ENCODE measurements at places on chromosomes 1 and 21.

DNA sequence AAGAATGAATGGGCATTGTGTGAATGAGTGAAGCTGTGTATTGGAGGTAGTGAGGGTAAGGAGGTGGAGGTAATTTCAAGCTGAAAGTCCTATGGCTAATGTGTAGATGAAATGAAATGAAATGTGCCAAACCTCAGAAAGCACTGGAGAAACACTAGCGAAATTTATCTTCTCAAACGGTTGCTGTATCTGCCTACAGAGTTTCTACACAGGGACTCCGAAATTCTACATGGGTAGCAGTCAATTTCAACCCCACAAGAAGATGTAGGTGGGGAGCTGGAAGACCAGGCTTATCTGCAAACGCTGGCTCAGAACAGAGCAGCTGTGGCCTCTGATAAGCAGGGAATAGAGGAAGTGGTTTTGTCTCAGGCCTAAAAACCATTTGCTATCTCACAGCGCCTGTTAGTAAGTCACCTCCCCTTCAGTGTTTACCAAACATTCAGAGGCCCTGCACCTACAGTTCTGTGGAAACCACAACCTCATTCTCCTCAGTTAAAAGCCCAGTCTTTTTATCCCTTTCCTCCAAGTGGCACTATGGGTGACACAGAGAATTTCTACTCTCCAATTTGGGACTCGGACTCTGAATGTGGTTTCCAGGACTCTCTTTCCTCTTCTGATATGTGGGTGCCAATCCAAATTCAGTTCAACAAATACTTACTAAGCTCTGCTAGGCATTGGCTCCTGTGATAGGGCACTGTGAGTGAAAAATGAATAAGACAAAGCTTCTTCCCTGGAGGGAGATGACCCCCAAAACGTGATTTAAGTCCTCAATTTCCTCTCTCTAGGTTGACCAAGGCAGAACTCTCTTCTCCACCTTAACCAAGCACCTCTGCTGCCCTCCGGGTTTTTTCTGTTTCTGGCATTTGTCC lies 17.2 kb upstream of the SLAMF6 start:
- no peak for DNase-seq

- DNase-seq = no peak
Measured at GRCh38 chr21:37130971-37131370, 57.9 kb downstream of the TTC3 start.

- no peak for DNase-seq
Measured at GRCh38 chr1:36482724-36483388, at the start of gene CSF3R. TSS of gene CSF3R (minus strand) at chr1:36482913. CDS start at chr1:36479496, 3,417 bp downstream.

GRCh38 chr1:18922848-18923755 lies 20.7 kb upstream of the ALDH4A1 start:
- DNase-seq = no peak

GRCh38 chr1:31798433-31799195 lies 17.2 kb downstream of the SPOCD1 start:
- peak; percentile 88 for DNase-seq

All from fibroblast of skin of abdomen (primary cell).